ENCODE measurements at places on chromosomes 1 and 21.

- no peak for ATAC-seq
Measured at GRCh38 chr1:241355311-241356010, 1.5 kb downstream of the RGS7 start.

DNA sequence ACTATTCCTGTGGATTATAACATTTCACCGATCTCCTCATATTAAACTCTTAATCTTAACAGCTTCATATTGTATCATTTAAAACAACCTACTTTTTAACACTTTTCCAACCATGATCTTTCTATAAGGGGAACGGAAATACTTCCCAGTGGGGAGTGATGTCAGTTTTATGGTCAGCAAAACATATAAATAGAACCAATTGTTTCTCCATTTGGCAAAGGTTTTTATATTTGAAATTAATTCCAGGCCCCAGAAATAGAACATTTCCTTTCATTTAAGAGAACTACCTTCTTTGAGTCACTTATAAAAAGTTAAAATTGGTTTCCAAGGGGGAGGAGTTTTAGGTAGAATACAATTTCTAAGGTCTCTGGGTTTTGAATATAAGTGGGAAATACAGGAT, 189.6 kb downstream of the TGFBR3 start:
- ATAC-seq: no peak

GRCh38 chr1:41726899-41727748, 191.6 kb downstream of the HIVEP3 start:
- no peak for ATAC-seq

DNA sequence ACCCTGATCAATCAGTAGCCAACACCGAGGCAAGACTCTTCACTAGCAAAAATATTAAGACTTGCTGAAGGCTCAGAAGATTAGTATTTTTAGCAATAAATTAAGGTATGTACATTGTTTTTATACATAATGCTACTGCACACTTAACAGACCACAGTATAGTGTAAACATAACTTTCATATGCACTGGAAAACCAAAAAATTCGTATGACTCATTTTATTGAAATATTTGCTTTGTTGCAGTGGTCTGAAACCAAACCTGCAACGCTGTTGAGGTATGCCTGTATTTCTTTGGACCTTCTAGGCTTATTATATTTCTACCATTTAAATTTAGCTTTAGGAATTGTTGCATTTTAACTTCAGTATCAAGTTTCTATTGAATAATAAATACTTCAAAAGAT, 65.8 kb upstream of the BCL9 start:
- ATAC-seq: no peak

DNA sequence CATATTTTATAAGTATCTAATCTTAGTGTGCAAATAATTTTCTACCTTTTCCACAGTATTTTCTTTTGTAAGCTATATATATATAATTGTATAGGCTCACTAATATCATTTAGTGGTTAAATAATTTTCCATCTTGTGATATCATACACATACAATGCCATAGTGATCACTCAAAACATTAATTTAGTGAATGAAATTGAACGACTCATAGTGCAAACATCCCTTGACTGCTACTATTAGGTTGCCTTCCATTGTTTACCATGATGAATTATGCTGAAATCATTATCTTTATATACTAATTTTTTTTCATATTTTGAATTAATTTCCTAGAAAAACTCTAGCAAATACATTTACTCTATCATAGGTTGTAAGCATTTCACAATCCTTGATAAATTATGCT, 127.1 kb downstream of the PCNX2 start:
- no peak for ATAC-seq

GRCh38 chr1:39407896-39408640, 83.4 kb upstream of the BMP8A start:
- no peak for ATAC-seq
